Osteoblast (primary cell): ENCODE measurements at places on chromosomes 5 and 9. TPM values are rescaled to one million over a fixed set of nuclear protein-coding genes. Genes with fewer than 3 reads are reported as not detected.

Gene TXNDC8
- not detected in 2 replicates for total RNA-seq

Gene IL31RA
- 0.36 TPM in 1 of 2 replicates, not detected in the other for total RNA-seq

Gene HAVCR2
- 0.59 and 0.72 TPM in 2 replicates for total RNA-seq

Gene MAP1B
- 123 and 164 TPM in 2 replicates for total RNA-seq

Gene PCDHGB1
- 3.3 and 5.0 TPM in 2 replicates for total RNA-seq

Gene TPPP
- total RNA-seq, result not detected in 2 replicates

Gene PCDH1
- total RNA-seq, result 0.29 and 1.4 TPM in 2 replicates

Gene MELK
- 8.3 and 9.4 TPM in 2 replicates for total RNA-seq

Gene KIAA0825
- total RNA-seq, result 8.0 and 10.0 TPM in 2 replicates

Gene MUSK
- total RNA-seq, result under 0.01 TPM in 1 of 2 replicates, not detected in the other

Gene FGFR4
- 0.29 and 1.1 TPM in 2 replicates for total RNA-seq

Gene KIF20A
- 5.3 and 7.2 TPM in 2 replicates for total RNA-seq

Gene NR5A1
- total RNA-seq, result not detected in 2 replicates

Gene OBP2B
- not detected in 2 replicates for total RNA-seq

Gene MLANA
- total RNA-seq, result under 0.01 TPM in 1 of 2 replicates, not detected in the other

Gene NSG2
- not detected in 2 replicates for total RNA-seq

Gene SEMA4D
- 0.72 and 0.88 TPM in 2 replicates for total RNA-seq

Gene HRCT1
- 1.8 and 5.1 TPM in 2 replicates for total RNA-seq

Gene PPP3R2
- not detected in 2 replicates for total RNA-seq

Gene MORN5
- total RNA-seq, result 0.36 TPM in 1 of 2 replicates, not detected in the other

Gene PHF2
- total RNA-seq, result 14.8 and 15.0 TPM in 2 replicates

Gene EGFLAM
- total RNA-seq, result 11.2 and 13.8 TPM in 2 replicates

Gene ANKRD34B
- total RNA-seq, result not detected in 2 replicates

Gene TLR4
- 44.2 and 46.7 TPM in 2 replicates for total RNA-seq

Gene TERT
- total RNA-seq, result not detected in 2 replicates

Gene PCDHB7
- 2.2 and 2.4 TPM in 2 replicates for total RNA-seq

Gene SLC36A3
- not detected in 2 replicates for total RNA-seq

Gene LOX
- 314 and 317 TPM in 2 replicates for total RNA-seq
